ENCODE measurements at places on chromosomes 1 and 21.

DNA sequence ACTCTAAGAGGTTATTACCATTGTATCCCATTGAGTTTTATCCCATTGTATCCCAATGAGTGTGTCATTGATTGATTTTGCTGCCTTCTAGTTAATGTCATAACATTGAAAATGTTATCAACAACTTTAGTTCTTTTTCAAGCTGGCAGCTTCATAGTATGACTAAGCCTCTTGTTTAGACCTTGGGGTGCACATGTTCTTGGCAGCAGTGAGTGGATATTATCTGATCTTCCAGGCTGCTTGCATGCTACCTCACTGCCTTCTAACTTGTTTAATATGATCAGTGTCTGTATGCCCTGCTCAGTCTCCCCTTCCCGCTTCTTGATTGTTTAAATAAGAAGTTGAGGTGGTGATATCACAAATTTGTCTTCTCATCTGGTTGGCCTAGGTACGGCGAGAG lies 24.6 kb downstream of the NTPCR start:
- DNase-seq = no peak

DNA sequence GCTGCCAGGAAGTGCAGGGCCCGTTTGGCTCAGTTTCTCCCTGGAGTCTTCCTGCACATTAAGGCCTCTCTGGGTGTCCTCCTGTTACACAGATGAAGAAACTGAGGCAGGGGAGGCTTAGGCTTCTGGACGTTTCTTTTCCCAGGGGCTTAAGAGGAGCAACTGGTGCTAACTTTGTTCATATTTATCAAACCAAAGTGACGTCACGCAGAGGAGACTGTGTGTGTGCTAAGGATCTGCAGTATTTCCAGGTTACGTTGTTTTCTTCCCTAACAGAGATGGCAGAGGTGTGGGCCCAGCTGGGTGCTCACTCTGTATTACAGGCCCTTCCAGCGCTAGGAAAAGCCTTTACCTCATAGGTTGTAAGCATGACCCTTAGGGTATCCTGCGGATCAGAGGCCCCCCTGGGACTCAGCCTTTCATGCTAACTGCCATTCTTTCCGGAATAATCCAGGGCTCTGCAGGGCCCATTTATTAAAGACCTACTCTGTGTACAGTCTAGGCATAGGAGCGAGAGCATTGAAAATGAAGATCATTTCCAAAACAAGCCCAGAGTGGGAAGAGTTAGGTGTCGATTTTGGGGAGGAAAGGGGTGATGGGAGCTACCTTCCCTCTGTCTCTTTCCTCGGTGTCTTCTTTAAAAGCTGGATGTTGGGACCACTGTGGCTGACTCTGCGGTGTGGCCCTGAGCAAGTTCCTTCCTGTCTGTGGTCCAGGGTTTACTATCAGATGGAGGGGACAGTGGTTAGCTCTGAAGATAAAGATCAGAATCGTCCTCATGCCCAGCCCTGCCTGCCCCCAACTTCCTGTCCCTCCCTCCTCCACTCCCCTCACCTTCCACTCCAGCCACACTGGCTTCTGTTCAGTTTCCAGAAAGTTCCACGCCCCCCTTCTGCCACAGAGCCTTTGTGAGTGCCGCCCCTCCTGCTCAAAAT lies 4.6 kb downstream of the AGTRAP start:
- no peak for DNase-seq

DNA sequence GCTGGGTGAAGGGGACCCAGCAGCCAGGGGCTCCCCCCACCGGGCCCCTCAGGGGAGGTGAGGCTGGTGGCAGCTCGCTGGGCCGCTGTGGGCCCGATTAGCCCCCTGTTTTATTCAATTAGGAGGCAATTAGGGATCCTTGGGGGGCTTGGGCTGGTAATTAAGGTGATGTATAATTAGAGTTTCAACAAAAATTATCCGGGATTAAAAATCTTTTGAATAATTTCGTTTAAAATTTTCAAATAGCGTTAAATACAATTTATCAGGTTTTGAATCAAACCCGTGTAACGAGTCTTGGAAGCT lies 4.1 kb downstream of the PRDM16 start:
- DNase-seq = no peak

GRCh38 chr1:234538062-234538731 lies 59.2 kb upstream of the TARBP1 start:
- no peak for DNase-seq

GRCh38 chr1:24331961-24332673 lies 13.0 kb downstream of the GRHL3 start:
- no peak for DNase-seq

DNA sequence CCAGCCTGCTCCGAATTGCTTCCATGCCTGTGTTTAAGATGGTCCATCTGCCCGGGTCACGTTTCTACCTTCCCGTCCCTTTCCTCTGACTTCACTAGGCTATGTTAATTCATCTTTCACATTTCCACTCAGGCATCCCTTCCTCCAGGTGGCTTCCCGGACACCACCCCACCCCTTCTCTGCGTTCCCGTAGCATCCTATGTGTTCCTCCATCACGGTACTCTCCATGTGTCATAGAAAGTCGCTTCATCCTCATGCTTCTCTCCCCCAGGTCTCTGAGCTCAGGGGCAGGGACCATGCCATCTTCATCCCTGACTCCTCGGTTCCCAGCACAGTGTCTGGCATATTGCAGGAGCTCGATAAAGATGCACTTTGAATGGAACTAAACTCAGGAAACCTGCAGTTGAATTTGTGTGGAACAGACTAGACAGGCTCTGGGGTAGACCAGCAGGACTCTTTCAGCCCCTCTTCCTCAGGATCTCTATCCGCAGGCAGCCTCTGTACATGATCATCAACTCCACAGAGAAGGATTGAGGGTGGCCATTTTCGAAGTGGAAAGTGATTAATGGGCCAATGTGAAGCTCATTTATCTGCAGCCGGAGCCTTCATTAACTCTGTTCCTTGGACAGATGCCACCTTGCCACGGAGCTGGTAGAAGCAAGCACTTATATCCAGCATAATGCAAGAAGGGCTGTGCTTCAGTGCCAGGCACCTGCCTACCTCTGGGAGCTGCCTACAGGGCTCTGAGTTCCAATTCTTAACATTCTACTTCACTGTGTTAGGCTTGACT lies 9.1 kb downstream of the C1orf226 start:
- DNase-seq = no peak
